ENCODE measurements at places on chromosomes 6 and 20.
A peak's percentile ranks its signal among the peaks of the same experiment; 100 is the strongest.

- no peak for DNase-seq
Measured at GRCh38 chr6:29680416-29680815, 536 bp downstream of the ZFP57 start.

DNA sequence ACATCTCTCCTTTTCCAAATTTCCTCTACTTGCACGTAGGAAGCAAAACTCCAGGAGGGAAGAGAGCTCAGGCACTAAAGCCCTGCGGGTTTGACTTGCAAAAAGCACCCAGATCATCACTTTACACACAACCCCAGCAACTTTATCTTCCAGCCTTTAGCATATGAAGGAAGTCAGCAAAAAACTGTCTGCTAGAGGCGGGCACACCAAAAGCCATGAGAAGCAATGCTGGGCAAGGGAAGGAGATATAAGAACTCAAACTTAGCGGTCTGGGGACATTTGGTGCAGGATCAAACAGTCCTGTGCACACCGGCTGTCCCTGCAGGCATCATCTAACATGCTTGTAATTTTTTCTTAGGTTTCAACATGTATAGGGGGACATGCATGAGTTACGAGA is 113.3 kb downstream of the JPH2 start:
- no peak for DNase-seq

DNA sequence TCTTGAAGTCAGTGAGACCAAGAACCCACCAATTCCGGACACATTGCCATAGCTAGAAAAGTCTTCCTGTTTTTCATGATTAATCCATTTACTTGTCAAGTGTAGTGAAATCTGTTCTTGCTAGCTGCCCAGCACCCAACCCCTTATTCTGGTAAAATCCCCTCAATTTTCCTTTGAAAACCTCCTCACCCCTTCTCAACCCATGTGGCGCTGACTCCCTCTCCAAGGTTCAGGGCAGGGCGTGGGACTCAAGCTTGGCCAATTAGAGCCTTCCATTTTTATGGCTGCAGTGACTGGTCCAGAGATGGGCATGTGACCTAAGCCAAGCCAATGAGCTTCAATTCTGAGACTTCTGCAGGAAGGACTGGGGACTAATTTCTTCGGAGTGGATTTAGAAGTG is 9.8 kb upstream of the ZBP1 start:
- DNase-seq = no peak

DNA sequence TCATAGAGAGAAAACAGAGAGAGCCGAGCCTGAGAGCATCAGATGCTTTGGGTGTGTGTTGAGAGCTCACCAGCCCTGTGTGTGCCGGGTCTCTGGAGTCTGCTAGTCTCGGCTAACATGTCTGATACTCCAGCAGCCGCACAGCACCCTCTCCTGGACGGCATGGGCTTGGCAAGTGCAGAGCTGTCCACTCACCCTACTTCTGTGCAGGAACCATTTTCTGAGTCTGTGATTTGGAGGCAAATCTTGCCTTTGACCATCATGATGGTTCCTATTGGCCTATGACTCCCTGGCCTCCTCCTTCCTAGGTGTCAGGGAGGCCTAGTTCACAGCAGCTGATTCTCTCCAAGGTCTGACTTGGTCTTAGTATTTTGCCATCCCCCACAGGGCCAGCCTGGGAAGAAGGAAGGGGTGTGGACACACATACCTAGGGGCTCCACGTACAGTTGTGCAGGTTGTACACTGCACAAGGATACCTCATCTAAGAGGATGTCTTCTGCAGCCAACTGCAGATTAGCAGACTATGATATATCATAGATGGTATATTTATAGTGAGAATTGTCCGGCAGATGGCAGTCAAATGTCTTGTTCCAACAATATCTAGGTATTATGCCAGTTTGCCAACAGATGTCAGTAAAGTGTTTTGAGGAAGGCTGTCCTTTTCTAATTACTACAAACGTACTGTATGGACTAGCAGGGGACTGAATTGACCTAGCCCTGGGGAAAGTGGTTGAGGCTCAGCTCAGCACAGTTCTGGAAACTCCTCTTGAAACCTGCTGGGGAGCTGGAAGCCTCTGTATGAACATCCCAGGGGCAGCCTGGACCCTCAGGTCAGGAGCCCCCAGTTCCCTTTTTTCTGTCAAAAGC is 13.0 kb downstream of the FGD2 start:
- DNase-seq = peak; percentile 88

GRCh38 chr6:81557811-81558210 is 194.7 kb downstream of the TENT5A start:
- no peak for DNase-seq
